Breast epithelium (tissue), 4 donors: ENCODE measurements at places on chromosomes 2 and 18. TPM values are rescaled to one million over a fixed set of nuclear protein-coding genes. Genes with fewer than 3 reads are reported as not detected.

- H3K36me3 ChIP-seq: no peaks in the 10 kb centered on the region
- no peak overlapping the region for H3K27ac ChIP-seq
- H3K4me3 ChIP-seq: no peak overlapping the region
- no peaks in the 10 kb centered on the region for H3K4me1 ChIP-seq
- no peak for DNase-seq
Observed at GRCh38 chr2:63786471-63786870, 55.2 kb upstream of the UGP2 start.

DNA sequence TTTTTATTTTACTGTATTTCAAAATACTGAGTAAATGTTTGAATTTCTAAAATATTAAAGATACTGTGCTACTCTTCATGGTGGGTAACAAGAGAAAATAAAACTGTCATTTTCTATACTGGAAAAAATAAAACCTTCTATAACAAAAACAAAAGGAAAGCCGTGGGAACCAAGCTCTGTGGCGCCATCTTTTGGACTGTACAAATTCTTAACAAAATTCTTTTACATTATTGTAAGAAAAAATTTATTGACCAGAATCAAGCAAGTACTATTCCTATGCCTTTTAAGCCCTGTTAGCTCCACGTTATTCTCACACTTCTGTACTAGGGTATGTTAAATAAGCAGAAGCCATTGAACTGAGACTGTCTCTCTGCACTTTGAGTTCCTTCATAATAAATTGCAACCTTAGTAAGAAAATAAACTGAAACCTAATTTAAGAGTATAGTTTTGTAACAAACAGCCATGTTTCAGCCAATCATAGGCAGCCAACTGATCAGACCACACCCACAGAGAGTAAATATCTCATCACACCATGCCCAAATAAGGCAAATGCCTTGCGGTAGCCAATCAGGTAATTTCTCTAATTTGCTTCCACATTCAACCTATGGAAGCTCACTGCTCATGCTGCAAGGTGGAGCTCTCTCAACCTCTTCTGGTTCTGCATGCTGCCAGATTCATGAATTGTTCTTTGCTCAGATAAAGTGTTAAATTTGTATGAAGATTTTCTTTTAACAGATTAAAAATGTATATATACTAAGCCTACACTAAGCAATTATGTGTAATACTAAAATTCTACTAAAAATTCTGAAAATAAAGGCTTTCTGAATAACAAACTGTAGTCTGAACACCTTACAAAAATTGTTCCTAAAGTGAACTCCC is 42.2 kb downstream of the HIBCH start:
- no peak for DNase-seq
- no peaks in the 10 kb centered on the region for H3K27me3 ChIP-seq
- no peaks in the 10 kb centered on the region for H3K36me3 ChIP-seq
- H3K27ac ChIP-seq: no peak overlapping the region

DNA sequence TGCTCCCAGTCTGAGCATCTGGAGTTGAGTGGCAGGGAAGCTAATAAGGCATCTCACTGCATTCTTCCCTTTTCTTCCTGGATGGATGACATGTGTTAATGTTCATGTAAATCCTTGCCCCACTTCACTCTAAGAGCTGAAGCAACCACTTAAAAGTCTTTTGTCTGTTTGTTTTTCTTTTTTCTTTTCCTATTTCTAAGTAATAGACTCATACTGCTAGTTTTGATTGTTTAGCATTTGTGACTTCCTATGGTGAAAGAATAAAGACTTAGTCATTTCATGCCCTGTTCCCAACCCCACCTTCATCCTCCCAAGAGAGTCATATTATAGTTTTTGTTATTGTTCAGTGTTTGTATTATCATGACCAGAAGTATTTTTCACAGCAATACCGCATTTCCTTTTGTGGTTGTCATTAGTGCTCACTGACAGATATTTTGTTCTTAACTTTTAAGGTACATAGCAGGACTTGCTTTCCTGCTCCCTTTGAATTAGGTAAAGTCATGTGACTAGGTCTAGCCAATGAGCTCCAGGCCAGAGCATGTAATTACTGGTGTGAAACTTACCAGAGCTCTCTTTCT is 18.1 kb upstream of the SPP2 start:
- DNase-seq: no peak
- no peaks in the 10 kb centered on the region for H3K36me3 ChIP-seq
- H3K27ac ChIP-seq: no peak overlapping the region
- H3K27me3 ChIP-seq: no peaks in the 10 kb centered on the region

- no peaks in the 10 kb centered on the region for H3K4me1 ChIP-seq
- no peaks in the 10 kb centered on the region for H3K36me3 ChIP-seq
- peak overlapping the region; percentile 16 for H3K27ac ChIP-seq
- H3K4me3 ChIP-seq: no peak overlapping the region
- DNase-seq: no peak
Observed at GRCh38 chr2:70091816-70092215, 4.5 kb downstream of the PCBP1 start.

GRCh38 chr18:23871410-23871809 is 143.1 kb upstream of the TTC39C start:
- no peaks in the 10 kb centered on the region for H3K27me3 ChIP-seq
- H3K27ac ChIP-seq: peak overlapping the region; percentile 61
- no peak overlapping the region for H3K4me3 ChIP-seq
- no peaks in the 10 kb centered on the region for H3K36me3 ChIP-seq
- no peak for DNase-seq

- no peaks in the 10 kb centered on the region for H3K36me3 ChIP-seq
- H3K27me3 ChIP-seq: no peaks in the 10 kb centered on the region
- no peak overlapping the region for H3K27ac ChIP-seq
- H3K4me1 ChIP-seq: no peaks in the 10 kb centered on the region
- H3K4me3 ChIP-seq: no peak overlapping the region
Observed at GRCh38 chr18:74708169-74708568, 110.5 kb downstream of the ZNF407 start.

DNA sequence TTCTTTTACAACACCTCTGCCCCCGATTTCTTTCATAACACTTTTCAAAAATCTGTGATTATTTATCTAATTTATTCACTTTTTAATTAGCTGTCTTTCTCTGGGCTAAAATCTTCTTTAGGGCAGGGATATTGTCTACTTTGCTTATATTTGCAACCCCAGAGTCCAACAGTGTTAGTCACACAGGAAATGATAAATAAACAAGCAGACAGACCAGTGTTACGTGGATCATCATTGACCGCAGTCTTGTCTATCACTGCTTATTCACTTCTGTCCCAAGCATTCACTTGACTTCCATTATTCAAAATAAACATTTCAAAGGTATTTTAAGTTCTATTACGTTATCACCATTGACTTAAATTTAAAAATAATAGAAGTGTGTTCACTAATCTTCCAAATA is 237.6 kb upstream of the UBE2E3 start:
- no peaks in the 10 kb centered on the region for H3K4me1 ChIP-seq
- H3K27ac ChIP-seq: no peak overlapping the region
- H3K27me3 ChIP-seq: no peaks in the 10 kb centered on the region

DNA sequence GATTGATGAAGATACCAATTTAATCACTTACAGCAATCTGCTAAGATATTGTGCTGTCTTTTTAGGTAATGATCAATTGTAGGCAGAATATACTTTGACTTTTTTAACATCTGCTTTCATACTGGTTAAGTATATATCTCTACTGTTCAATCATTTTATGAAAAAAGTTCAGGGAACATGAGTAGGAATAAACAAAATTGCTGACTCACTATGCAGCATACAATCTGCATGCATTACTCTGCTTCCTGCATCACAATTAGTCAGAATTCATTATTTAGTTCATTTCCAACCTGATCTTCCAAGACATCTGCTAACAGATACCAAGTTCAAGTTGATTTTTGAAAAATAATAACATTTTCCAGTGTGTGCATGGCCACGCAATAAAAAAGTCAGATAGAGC is 1430.4 kb upstream of the LRRTM1 start:
- no peaks in the 10 kb centered on the region for H3K27me3 ChIP-seq
- DNase-seq: no peak
- no peaks in the 10 kb centered on the region for H3K36me3 ChIP-seq
- H3K4me3 ChIP-seq: no peak overlapping the region
- H3K27ac ChIP-seq: no peak overlapping the region

- no peaks in the 10 kb centered on the region for H3K36me3 ChIP-seq
- DNase-seq: no peak
- H3K27ac ChIP-seq: no peak overlapping the region
- H3K4me3 ChIP-seq: no peak overlapping the region
- H3K27me3 ChIP-seq: no peaks in the 10 kb centered on the region
Observed at GRCh38 chr2:1804865-1805264, 60.5 kb upstream of the PXDN start.

DNA sequence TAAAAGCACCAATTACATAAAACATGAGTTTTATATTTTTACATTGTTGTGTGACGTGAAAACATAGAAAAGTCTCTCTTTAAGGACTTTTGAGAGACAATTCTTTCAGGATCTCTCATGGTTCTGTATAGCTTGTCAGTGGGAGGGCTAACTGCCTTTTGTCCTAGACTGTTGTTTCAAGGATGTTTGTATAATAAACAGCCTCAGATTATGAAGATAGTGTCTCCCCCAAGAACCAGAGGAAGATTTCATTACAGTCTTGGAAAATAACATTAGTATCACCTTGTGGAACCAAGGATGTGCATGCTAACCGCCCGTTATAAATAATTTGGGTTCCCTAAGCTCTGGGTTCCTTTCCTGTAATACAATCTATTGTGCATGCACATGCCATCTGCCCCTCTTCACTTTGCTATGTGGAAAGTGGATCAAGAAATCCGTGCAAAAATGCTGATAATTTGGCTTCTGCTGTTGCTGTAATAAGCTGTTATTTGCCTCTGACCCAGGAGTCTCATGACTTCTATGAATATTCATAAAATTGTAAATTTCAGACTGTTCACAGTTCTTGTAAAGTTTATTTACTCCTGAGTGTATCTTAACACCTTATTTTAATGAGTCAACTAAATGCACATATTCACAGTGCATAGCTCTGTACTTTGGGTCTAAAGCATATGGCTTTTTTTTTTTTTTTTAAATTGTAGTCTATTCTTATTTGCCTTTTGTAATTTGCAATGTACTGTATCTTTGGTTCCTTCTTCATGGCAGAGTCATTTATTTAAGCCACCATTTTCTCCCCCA is 265.5 kb downstream of the PTH2R start:
- H3K4me1 ChIP-seq: no peaks in the 10 kb centered on the region
- no peak for DNase-seq
- no peaks in the 10 kb centered on the region for H3K27me3 ChIP-seq

- no peak overlapping the region for H3K27ac ChIP-seq
- no peaks in the 10 kb centered on the region for H3K27me3 ChIP-seq
- no peaks in the 10 kb centered on the region for H3K4me1 ChIP-seq
- no peak overlapping the region for H3K4me3 ChIP-seq
Observed at GRCh38 chr18:59878644-59879043, 21.2 kb upstream of the PMAIP1 start.

The HJURP gene
- total RNA-seq: 0.33 TPM

The SNED1 gene
- total RNA-seq: 35.2 TPM

The TWIST2 gene
- 200 TPM for total RNA-seq

The TRIP12 gene
- 247 TPM for total RNA-seq

The HOXD13 gene
- not detected for total RNA-seq

The MAP3K19 gene
- total RNA-seq: not detected

The TTR gene
- not detected for total RNA-seq

The ASB18 gene
- total RNA-seq: not detected

The CTAGE1 gene
- total RNA-seq: not detected

The TDRD15 gene
- total RNA-seq: not detected

The ANKRD62 gene
- not detected for total RNA-seq

The LYPD6B gene
- 41.4 TPM for total RNA-seq

The GALNT14 gene
- total RNA-seq: 0.16 TPM
